Cerebellar nuclear complex (tissue), 1 donor: ENCODE measurements at places on chromosomes 5 and 9.
A peak's percentile ranks its signal among the peaks of the same experiment; 100 is the strongest.

DNA sequence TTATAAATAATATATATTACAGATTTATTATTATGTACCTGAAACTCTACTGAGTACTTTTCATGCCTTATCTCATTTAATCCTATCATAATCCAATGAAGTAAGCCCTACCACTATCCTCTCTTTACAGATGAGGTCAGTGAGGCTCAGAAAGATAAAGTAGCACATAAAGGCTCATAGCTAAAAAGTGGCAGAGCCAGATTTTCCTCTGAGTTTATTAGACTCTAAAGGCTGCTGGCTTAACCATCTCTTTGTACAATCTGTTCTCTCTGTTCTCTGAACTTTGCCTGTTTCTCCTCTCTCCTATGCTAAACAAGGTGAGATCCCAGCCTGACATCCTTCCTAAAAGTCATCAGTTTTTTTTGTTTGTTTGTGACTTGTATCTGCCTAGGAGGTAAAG is 311.2 kb downstream of the KCTD16 start:
- DNase-seq, result no peak

DNA sequence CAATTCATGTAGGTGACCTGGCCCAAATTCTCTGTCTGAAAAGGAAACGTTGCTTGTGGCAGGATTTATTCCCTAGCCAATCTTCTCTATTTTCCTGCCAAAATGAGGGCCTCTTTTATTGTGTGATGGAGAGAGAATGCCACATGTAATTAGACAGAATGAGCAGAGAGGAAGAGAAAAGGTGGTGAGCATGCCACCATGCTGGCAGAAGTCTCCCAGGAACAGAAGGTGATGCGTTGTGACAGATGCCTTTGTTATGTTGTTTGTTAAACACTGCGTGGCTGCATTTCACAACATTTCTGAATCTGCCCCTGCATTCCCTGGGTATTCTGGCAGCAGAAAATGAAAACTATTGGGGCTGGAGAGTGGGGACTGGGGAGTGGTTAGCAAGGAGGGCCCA is 577.6 kb downstream of the TLR4 start:
- peak; percentile 92 for DNase-seq

DNA sequence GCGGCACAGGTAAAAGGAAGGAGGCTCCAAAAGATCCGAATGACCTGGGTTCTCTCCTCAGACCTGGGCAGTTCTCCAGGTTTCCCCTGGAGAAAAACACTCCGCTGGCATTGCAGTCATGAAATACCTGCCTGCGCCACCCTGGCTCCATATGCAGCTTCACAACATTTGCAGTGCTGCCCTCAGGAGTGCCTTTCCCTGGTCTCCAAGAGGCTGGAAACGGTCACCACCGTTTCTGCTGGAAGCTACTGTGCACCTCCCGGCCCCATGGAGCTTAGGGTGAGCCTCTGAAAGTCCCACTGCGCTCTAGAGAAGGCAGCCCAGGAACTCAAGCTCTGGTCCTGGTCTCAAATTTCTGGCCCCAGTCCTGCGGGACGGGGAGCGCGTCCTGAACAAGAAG is 670 bp downstream of the UGT3A1 start:
- no peak for DNase-seq

DNA sequence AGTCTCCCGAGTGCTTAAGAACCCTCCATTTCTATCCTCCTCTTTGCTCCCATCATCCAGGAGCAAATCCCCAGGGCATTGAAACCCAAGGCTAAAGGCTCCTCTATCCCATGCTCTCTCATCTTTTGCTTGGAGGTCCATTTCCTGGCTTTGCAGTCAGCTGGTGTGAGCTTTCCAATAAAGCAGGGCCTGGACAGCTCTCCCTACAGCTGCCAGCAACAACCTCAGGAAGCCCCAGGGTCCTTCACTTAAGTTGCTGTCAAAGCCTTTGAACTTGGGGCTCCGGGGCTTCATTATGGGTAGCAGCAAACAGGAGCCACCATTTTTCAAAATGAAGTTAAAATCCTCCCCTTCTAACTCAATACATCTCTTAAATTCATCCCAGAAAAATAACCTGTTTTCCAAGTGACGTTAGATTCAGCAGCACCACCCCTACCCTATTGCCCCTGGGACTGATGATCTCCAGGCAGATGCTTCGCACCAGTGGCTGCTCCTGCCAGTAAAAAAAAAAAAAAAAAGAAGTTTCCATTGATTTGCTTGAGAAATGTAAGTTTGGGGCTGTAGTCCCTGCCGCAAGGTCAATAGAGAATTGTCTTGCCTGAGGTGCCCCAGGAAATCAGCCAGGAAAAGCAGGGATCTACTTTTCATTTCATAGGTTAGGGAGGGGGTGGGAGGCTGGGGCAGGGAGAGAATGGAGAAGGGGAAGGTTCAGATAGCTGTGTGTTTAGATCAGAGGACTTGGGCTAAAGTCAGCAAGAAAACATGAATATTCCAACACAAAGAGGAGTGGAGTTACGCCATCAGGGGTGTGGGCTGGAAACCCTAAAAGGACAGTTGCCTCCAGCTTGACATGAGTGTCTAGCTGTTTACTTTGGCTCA is 83.8 kb upstream of the IL6ST start:
- no peak for DNase-seq

DNA sequence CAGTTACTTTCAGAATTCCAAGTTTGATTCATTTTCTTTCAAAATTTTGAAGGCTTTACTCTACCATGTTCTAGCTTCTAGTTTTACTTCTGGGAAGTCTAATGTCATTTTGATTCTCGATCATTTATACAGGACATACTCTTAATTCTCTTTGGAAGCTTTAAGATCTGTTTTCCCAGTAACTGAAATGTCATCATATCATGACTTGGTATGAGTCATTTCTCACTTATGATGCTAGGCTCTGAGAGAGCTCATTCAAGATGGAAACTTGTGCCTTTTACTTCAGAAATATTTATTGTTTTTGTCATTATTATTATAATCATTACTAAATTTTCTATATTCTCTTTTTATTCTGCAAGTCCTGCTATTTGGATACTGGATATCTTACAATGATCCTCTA is 222.3 kb downstream of the PARP8 start:
- DNase-seq, result no peak

- DNase-seq, result no peak
Measured at GRCh38 chr9:90880066-90880465, 78.4 kb downstream of the SYK start.

DNA sequence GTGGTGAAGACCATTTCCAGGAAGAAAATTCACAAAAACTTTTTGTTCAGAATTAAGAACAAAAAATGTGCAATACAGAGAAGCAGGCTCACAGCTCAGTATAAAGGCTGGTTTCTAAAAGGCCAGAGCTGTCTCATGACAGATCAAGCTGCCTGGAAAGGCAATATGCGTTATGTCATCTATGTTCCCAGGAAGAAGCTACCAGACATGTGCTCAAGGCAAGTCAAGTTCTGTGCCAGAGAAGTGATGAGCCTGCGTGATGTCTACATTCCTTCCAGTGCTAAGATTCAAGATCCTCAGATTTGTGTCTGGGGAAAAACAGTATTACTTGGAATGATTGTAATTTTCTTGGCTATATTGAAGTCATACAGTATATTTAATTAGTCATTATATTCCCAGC is 104.3 kb downstream of the PDE4D start:
- DNase-seq, result no peak

DNA sequence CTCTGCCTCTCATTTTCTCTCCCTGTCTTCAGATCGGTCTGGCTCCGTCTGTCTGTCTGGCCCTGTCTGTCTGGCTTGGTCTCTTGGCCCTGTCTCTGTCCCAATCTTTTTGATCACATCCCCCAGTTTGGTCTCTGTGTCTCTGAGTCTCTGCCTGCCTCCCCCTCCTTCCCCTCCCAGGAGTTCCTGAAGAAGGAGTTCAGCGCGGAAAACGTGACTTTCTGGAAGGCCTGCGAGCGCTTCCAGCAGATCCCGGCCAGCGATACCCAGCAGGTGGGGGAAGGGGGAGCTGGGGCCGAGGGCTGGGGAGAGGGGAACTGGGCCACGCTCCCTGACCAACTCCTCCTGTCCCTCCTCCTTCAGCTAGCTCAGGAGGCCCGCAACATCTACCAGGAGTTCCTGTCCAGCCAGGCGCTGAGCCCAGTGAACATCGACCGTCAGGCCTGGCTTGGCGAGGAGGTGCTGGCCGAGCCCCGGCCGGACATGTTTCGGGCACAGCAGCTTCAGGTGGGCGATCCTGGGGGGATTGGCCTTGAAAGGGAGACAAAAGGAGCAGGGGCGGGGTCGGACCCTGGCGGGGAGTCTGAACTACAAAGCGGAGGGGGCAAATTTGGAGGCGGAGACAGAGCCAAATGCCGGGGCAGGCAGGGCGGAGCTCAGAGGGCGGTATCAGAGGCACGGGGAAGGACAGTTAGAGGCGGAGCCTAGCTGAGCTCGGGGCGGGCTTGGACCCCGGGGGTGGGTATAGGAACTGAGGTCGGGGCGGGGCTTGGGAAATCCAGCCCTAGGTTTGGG is 9.0 kb downstream of the RGS14 start:
- no peak for DNase-seq

GRCh38 chr5:109506556-109506955 is 96.8 kb upstream of the PJA2 start:
- no peak for DNase-seq

DNA sequence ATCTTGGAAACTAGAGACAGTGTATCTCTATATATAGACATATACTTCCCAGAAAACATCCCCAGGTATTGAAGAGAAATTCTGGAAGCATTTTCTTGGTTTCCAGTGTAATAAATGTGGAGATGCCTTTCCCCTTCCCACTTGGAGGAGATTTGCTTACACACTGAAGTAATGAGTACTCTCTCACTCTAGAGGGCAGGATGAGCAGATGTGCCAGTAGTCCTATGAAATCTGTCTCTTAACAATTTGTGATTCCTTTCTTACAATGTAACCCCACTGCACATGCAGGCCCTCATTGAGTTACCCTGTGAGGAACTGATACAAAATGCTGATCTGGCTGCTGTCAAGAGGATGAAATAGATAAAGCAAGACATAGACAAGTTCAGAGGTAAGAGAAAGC is 567.2 kb downstream of the SLCO4C1 start:
- no peak for DNase-seq

DNA sequence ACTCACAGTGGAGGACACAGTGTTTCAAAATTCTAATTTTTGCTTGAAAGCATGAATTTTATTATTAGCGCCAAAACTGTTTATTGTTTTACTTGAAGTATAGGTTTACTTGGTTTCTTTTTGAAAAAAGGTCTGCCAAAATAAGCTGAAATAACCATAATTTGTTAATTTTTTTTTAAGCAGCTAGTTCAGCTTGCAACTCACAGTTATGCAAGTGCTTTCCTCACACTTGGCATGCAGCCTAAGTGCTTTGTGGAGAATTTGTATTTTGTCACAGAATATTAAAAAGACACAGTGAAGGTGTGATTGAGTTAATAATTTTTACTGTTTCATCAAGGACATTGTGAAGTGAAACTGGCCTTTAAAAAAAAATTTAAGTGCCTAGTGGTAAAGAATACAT is 21.6 kb downstream of the PBX3 start:
- no peak for DNase-seq

- DNase-seq, result peak; percentile 70
Measured at GRCh38 chr9:127214421-127215267, 49.9 kb upstream of the GARNL3 start.

DNA sequence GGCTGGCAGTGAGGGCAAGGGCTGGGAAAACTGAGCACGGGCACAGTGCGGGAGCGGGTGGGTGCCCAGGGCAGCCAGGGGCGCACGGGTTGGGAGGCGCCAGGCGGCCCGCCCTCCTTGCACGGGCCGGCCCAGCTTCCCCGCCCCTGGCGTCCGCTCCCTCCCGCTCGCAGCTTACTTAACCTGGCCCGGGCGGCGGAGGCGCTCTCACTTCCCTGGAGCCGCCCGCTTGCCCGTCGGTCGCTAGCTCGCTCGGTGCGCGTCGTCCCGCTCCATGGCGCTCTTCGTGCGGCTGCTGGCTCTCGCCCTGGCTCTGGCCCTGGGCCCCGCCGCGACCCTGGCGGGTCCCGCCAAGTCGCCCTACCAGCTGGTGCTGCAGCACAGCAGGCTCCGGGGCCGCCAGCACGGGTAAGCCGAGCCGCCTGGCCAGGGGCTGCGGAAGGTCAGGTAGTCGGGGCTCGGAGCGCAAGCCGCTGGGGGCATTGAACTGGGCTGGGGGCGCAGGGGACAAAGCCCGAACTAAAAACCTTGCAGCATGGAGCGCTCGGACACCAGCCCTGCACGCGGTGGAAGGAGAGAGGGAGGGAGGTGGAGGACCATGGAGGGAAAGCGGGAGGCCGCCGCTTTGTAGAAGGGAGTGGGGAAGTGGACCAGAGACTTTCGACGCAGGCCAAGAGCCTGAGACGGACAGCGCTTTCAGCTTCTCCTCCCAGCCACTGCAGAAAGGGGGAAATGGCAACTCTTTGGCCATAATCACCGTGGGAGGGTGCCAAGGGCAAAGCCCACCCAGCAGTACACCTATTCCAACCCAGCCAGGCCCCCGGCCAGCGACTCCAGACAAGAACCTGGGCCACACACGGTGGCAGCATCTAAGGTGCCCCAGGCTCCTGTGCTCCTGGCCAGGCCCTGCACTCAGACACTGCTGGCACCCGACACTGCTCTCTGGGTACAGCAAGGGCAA is at the start of gene TGFBI:
TGFBI (plus strand) TSS at position 207 of the 961 bp plus-strand sequence; CDS start at position 275, 68 bp downstream.
- no peak for DNase-seq

DNA sequence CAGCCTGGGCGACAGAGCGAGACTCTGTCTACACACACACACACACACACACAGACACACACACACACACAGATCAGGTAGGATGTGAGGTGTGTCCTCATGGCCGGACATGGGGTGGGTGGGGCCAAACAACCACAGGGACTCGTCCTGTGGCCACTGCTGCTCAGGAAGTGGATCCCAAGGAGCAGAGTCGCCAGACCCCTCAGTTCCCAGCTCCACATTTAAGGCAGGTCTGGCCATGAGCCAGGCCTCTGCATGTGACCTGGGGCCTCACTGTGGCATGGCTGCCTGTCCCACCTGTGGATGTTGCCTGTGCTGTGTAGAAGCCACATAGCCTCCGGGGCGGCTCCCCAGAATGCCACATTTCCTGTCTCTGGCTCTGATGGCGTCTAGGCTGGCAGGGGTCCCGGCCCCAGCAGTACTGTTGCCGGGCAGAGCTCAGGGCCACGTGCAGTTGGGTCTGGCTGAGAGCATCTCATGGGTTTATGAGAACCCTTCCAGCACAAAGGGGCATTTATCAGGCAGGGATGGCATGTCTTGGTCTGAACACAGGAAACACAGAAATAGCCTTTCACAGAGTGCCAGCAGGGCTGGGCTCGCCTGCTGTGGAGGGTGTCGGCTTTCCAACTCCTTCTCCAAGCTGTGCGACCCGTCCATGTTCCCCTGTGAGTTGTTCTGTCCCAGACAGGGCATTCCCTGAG is 9.9 kb upstream of the NINJ1 start:
- DNase-seq, result peak; percentile 52

- DNase-seq, result no peak
Measured at GRCh38 chr5:174607916-174608315, 116.5 kb upstream of the MSX2 start.

DNA sequence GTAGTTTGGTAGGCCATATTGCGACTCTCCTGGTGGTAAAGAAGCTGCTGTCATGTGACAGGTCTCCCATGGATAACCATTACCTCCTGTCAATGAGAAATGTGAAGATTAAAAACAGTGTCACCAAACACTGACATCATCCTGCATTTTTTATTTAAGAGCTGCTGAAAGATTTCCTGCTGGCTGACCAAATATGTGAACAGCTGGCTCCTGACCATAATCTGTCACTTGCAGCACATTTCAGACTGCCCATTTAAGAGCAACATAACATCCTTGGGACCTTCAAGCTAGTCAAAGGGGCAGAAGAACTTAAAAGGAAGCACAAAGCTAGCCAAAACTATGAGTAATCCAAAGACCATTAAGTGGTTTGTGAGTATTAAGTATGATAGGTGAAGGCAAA is 288.0 kb downstream of the IZUMO3 start:
- no peak for DNase-seq

- no peak for DNase-seq
Measured at GRCh38 chr5:151267491-151268260, 14.7 kb downstream of the GM2A start.
